NCI-H2171 treated with DMSO at 0.1 percent for 48 hours (cell line): ENCODE measurements at places on chromosomes 12 and 14.
A peak's percentile ranks its signal among the peaks of the same experiment; 100 is the strongest.

DNA sequence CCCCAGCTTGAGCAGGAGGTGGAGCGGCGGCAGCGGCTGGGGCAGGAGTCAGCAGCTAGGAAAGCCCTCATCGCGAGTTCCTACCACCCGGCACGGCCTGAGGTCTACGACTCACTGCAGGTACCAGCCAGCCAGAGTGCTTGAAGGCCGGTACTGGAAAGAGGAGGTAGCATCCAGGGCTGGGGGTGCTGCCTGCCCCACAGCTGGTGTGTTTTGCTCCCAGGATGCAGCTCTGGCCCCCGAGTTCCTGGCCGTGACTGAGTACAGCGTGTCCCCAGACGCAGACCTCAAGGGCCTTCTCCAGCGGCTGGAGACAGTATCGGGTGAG is 1.6 kb downstream of the OGFOD2 start:
- DNase-seq: no peak

- DNase-seq: peak; percentile 84
Measured at GRCh38 chr12:459430-460258, at the start of gene B4GALNT3. B4GALNT3 (plus strand) TSS chr12:459939; CDS start chr12:460377, 438 bp downstream.

DNA sequence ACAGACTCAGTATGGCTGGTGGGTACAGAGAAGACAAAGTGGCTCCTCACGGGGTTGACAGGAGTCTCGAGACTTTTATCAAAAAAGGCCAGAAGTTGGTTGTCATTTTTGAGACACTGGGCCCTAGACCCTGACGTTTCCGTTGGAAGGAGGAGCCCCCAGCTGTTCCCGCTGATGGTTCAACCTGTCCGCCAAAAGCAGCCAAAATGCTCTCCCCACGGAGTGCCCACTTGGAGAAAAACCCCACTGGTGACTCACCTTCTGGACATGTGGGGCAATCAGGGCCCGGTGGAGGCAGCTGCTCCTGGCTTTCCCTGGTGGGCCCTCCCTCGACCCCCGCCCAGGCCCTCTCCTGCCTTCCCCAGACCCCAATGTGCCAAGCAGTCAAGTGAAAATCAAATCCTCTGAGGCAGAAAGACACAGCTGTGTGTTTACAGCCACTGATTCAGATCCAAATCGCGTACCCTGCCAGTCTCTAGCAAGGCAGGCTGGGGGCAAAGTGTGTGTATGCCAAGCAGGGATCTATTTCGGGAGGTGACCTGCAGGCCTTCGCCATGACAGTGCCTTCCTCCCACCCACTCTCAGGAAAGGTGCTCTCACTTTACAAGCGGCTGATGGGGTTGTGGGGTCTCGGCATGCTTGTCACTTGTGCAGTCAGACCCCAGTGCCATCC is 347.4 kb downstream of the DPF3 start:
- DNase-seq: peak; percentile 80

- no peak for DNase-seq
Measured at GRCh38 chr14:97221572-97222285, 424.5 kb downstream of the VRK1 start.

DNA sequence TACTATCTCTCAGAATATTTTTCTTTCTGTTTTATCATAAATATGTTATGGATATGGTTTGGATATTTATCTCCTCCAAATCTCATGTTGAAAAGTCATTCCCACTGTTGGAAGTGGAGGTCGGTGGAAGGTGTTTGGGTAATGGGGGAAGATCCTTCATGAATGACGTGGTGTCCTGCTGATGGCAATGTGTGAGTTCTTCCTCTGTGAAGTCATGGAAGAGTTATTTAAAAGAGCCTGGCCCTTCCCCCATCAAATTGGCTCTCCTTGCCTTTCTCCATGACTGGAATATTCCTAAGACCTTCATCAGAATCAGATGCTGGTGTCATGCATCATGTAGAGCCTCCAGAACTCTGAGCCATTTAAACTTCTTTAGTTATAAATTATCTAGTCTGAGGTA is 1291.6 kb downstream of the FSCB start:
- DNase-seq: no peak

GRCh38 chr12:19288603-19289244 is 150.6 kb upstream of the AEBP2 start:
- peak; percentile 45 for DNase-seq

DNA sequence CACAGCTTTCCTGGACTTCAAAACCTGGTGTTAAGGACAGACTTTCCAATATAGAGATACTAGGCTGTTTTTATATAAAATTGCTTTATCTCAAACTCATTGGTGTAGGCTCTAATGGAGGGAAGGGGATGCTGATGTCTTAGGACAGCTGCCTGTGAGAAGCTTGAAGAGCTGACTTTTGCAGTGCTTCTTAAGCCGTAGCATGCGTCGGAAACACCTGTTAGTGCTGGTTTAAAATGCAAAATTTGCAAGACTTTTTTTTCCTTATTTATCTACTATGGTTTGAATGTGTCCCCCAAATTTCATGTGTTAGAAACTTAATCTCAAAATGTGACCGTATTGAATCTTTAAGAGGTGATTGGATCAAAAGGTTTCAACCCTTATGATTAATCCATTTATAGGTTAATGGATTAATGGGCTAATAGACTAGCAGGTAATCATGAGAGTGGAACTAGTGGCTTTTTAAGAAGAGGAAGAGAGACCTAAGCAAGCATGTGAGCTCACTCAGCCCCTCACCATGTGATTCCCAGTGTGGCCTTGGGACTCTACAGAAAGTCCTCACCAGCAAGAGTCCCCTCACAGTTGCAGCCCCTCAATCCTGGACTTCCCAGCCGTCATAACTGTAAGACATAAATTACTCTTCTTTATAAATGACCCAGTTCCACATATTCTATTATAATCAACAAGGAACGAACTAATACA is 60.9 kb upstream of the FUT8 start:
- DNase-seq: no peak

DNA sequence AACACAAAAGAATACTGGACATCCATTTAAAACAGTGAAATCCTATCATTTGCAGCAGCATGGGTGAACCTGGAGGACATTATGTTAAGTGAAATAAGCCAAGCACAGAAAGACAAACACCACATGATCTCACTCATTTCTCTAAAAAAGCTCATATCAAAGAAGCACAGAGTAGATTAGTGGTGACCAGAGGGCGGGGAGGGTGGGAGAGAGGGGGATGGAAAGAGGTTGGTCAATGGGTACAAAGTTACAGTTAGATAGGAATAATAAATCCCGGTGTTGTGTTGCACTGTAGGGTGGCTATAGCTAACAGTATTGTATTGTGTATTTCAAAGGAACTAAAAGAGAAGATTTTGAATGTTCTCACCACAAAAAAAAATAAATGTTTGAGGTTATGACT is 52.4 kb downstream of the DUSP6 start:
- DNase-seq: no peak

DNA sequence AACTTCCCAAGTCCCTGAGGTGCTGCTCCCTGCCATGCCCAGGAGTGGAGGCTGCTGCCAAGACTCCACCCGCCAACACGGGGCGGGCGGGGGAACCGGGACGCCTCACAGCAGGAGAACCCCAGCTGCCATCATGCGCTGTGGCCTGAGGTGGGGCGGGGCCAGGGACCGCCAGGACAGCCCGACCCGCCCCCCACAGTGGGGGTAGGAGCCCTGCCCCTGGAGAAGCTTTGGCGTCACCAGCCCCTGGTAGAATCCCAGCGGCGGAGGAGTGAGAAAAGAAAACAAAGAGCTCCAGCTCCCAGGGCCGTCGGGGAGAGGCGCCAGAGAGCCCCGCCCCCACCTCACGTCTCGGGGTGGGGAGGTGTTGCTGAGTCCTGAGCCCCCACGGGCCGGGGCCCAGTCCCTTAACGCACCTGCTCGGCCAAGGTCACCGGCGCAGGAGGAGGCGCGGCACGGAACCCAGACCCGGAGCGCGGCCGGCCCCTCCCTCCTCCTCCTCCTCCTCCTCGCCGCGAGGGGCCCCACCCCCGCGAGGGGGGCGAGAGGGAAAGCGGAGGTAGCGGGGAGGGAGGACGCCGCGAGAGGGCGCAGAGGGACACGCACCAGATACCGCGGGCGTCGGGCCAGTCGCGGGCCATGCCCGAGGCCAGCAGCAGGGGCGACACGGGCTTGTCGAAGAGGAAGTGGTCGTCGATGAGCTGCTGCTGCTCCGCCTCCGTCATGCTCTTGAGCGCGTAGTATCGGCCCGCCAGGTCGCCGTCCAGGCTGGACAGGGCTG is 1.8 kb downstream of the CKB start:
- DNase-seq: peak; percentile 89

DNA sequence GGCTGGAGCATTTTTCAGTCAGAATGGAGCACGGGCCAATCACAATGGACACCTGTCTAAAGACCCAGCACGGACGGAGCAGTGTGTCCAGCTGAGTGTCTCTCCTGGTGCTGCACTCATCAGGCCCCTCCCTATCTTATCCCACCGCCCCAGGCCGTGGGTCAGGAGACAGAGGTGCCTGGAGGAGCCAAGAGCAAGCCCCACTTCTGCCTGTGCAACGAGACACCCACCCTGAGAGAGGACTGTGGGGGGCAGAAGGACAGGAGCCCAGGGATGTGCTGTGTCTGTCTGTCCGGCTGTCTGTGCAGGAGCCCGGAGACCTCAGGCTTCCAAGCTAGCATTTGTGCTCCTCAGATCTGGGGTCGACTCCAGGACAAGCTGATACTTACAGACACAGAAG is 69.6 kb upstream of the SFSWAP start:
- DNase-seq: no peak

DNA sequence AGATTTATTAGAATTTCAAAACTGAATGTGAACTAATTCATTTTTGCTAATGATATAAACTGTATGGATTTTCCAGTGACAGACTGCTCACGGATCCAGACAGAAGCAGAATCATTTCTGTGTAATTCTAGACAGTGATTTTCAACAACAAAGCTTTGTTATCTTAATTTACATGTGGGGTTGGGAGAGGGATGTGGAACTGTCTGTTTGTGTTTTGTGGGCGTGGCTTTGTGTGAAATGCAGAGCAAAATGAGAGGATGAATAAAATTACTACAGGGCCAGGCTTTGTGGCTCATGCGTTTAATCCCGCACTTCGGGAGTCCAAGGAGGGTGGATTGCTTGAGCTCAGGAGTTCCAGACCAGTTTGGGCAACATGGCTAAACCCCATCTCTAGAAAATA is 834.7 kb downstream of the GALC start:
- DNase-seq: peak; percentile 55

GRCh38 chr12:69921831-69922230 is 96.8 kb downstream of the MYRFL start:
- DNase-seq: no peak

DNA sequence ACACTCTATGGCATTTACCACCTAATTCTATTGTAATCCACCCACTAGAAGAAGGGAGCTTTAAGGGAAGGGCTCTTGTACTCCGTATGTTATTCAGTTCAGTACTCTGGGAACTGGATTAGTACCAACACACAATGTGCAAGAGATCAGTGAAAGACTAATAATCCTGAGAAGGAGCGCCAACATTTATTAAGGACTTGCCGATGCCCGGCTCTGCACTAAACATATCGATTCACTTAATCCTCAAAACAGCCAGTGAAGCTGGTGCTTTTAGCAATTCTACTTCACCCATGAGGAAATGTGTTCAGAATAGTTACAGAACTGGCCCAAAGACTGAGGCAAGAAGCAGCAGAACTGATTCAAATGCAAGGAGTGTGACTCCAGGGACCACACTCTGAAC is 80.9 kb downstream of the RPS6KA5 start:
- DNase-seq: no peak
